Mammary epithelial cell (primary cell): ENCODE measurements at places on chromosomes 5 and 9.

DNA sequence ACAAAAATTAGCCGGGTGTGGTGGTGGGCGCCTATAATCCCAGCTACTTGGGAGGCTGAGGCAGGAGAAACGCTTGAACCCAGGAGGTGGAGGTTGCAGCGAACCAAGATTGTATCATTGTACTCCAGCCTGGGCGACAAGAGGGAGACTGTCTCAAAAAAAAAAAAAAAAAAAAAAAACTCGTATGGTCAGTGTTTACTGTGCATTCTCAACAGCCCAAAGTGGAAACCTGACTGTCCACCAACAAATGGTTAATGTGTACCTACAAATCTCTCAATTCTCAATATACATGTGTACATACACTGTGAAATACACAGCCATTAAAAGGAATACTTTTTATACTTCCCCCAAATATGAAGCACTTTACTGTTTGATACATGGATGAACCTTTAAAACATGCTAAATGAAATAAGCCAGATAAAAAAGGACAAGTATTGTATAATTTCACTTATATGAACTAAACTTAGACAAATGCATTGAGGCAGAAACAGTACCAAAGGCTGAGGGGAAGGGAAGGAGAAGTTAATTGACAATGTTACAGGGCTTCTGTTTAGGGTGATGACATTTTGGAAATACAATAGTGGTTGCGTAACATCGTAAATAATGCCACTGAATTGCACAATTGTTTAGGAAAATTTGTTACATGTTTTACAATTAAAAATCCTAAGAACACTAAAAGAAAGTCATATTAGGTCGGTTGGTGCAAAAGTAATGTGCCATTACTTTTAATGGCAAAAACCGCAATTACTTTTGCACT is 16.5 kb downstream of the DNAJA1 start:
- no peak for DNase-seq

DNA sequence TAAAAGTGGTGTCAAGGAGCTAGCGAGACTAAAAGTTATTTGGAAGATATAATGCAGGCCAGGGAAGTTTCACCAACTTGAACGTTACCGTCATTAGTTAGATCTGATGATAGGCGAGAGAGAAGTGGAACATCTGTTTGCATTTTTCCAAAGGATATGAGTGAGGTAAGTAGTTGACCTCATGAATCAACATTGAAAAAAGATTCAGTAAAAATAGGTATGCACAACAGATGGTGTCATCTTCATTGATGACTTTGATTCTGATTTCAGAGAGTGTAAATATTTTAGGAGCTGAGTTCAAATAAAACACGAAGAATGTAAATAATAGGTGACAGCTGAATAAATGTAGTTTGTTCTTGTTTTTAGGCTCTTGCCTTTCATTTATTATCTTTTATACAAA is 998.9 kb upstream of the CDH6 start:
- no peak for DNase-seq

DNA sequence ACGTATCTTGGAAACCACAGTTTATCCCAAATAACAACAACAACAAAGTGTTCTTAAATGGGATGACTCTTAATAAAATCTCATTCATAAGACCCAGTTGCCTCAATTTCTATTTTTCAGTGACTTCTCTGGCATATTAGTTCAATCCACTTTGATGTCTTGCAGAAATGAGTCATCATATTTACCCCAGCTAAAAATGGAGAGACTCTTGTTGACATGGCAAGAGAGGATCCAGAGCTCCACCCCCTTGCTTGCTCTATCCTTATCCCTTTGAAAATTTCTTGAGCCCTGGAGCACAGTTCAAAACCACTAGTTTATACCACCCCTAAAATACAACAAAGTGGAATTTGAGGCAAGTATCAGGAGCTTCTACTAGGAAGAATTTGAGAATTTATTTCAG is 20.8 kb downstream of the VCAN start:
- no peak for DNase-seq

- no peak for DNase-seq
Measured at GRCh38 chr9:115046824-115047223, 71.1 kb downstream of the TNC start.

GRCh38 chr9:15289603-15290002 is 17.4 kb downstream of the TTC39B start:
- no peak for DNase-seq

DNA sequence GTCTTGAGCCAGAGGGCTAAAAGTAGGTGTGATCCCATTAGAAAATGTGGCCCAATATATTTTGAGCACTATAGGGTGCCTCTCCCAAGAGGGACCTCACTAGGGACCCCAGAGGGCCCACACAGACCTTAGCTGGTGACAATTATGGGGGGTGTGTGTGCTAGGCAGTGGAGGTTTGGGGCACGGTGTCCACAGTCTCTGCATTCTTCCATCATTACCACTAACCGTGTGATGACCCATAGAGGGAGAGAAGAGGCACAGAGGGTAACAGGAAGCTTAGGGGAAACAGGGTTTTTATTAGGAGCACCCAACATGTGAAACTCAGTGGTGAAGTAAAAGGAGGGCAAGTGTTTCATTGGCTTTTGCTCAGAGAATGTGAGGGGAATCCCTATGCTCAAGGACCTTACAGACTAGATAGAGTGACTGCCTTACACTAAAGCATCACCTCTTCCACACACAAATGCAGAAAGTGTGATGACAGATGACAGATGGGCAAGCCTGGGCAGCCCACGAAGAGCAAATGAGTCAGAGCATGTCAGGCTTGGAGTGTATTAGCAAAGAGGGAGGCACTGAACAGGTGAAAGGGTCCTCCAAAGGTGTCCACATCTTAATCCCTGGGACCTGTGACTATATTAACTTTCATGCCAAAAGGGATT is 2.5 kb upstream of the ACTL7A start:
- peak; percentile 88 for DNase-seq

- DNase-seq = no peak
Measured at GRCh38 chr9:106970219-106970975, 107.4 kb downstream of the ZNF462 start.

- DNase-seq = no peak
Measured at GRCh38 chr5:91142386-91142785, 240.7 kb downstream of the ARRDC3 start.

DNA sequence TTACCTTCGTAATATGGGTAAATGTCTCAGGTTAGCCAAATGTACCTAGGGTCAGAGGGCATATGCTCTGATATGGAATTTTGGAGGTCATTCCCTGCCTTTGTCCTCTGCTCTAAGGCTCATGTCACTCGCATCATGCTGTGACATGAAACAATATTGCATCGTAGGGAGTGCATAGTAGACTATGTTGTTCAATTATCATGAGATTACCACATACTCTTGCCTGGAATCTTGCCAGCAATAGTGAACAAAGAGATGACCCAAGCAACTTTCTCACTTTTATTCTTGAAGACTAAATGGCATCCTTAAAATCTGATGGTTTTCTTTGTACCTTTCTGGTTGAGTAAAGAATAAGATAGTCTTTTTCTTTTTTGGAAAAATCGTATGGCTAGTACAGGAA is 27.6 kb downstream of the ZNF462 start:
- no peak for DNase-seq

GRCh38 chr5:74541381-74541781 is 99.1 kb downstream of the ENC1 start:
- peak; percentile 31 for DNase-seq
